GM04504 (cell line): ENCODE measurements at places on chromosomes 1 and 21.

DNA sequence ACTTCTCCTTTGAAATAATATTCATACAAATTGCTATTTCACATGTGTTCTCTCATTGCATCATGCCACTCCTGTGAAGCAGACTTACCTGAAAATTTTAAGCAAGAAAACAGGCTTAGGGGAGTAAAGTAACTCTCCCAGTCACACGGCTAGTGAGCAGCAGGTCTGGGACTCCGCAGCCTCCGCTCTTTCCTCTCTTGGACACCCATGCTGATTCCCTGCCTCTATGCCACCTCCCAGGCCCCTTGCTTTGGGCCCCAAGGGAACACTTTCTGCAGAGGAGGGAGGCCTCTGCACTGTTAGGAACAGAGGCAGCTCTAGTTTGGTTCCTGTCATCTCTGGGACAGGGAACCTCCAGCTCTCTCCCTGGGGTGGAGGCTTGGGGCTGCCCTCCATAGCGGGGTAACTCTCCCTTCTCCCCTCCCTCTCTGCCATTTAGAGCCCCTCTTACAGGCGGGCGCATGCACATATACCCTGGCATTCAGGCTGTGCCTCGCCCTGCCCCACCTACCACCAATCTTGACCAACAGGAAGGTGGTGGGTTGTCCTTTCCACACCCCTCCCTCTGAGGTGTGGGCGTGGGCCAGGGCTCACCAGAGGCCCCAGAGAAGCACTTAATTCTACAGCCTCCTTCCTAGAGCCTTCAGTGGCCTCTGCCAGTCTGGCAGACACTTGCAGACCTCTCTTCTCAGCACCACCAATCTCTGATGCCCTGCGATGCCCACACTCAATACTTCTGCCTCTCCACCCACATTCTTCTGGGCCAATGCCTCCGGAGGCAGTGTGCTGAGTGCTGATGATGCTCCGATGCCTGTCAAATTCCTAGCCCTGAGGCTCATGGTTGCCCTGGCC lies at the start of gene RXFP4:
RXFP4 (plus strand) TSS at position 646 of the 852 bp plus-strand sequence; CDS start at position 718, 72 bp downstream.
- no peak for DNase-seq

DNA sequence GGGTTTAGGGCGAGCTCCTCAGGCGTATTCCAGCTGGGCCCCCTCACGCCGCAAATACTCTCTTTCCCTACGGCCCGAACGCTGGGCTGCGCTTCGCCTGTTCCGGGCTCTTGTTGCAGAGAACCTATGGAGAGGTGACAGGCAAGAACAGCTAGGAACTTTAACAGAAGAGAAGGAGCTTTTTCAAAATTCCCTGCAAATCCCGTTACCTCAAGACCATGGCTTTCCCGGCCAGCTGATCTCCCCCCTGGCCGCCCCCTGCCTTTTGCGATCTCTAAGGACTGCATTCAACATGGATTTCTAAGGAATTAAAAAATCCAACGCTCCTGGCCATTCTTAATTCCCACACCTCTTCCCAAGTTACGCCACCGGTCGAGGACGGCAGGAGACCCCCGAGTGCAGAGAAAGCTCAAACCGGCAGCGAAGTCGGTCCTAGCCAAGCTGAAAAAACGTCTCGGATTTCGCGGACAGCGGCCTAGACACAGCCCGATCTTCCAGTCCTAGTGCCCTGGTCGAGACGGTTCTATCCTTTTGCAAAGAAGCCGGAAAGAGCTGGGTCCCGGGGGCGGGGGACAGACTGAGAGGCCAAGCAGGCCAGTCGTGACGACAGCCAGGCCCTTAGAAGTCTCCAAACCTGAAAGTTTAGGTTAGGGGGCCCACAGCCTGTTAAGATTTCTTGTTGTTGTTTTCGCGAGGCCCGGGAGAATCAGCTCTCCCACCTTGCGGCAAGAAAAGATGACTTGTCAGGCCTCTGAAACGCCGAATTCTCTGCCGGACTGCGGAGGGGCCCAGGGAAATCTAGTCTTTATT lies 1.1 kb upstream of the TBX15 start:
- no peak for DNase-seq

DNA sequence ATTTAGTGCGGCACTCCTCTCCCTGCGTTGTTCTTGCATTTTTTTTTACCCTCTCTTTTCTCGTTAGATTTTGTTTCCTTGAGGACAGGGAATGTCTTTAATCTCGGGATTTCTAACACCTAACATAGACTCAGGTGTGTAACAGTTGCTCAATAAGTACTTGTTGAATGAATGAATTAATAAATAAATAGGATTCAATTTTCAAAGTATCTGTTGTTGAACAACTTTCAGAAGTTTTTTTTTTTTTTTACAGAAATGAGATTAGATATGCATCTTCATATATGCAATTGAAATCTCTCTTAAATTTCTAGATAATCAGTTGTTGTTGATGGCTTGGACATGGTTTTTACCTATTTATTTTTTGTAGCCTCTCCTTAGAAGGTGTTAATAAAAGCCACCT lies 83.1 kb downstream of the ROR1 start:
- no peak for DNase-seq

DNA sequence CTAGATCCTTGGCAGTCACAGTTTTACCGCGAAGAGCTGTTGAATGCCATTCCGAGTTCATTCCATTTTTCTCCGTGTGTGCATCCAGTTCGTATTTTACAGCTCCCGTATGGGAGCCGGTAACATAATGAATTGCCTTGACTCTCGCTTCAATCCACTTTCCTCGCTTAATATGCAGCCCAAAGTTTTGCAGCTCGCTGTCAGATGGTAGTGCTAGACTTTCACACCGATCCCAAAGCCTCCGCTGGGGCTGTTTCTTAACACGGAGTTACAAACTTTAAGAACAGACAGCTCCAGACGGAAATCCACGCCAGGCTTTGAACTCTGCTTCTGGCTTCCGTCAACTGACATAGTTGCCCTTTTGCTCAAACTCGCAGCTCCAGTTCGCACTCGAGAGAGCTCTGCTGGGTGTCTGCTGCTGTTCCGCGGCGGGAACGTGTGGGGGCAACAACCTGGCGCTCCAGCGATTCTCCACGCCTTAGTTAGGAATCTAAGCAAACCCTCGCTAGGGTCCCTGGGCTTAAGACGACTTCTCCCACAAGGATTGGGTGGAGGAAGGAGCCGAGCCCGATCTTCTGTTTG lies 3.5 kb upstream of the ARID1A start:
- DNase-seq, result peak; percentile 86

- no peak for DNase-seq
These were observed 38.2 kb upstream of the WASF2 start for GRCh38 chr1:27527890-27528817.

DNA sequence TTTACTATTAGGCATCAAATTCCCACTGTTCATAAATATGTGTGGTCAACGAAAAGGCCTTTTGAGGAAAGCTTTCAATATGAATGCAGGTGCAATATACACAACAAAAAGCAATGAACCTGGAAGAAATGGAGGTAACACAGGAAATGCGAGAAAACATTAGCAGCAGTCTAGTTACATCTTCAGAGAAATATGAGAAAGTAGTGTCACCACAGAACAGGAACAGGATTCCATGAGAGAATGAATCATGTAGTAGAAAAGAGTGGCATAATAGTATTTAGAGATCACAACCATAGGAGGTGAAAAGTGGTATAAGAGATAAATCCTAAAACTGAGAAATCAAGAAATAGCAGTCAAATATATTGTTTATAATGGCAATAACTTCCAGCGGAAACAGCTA lies 103.7 kb downstream of the AK5 start:
- no peak for DNase-seq

GRCh38 chr1:61523229-61523628 lies 201.7 kb downstream of the TM2D1 start:
- no peak for DNase-seq

- DNase-seq, result peak; percentile 97
These were observed 17.9 kb downstream of the CSRP1 start for GRCh38 chr1:201488830-201489589.

DNA sequence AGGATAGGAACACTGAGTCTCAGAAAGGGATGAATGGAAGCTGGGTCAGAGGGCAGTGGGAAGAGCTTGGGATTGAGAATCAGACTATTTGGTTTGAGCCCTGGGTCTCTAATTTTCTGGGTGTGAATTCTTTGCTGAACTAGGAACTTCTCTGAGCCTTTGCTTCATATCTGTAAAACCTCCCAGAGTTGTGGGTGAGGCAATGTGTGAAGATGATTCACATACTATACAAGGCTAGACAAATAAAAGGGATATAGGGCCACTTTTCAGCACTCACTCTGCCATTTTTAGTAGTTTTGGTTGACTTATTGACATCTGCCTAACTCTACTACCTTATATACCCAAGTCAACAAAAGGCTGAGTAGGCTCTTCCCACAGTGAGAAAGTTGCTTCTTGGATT lies 77.7 kb upstream of the JUN start:
- no peak for DNase-seq

DNA sequence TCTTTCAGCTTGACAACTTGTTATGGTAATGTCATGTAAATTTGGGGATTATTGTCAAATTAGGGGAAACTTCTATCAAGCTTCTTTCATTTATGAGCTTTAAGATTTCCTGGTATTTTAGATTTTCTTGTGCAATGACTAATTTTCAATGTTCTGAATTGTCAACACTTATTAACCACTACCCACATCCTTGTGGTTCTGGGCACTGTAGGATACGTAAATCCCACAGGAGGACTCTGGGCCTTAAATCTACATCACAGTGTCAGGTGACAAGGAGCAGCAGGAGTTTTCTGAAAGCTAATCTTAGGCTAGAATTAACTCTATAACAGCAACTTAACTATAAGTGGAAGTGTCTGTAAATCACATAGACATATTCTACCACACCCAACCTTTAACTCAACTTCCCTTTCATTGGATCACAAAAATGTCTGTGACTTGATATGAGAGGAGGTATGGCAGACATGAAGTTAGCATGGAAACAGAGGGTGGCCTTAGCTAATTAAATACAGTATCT lies 397.7 kb downstream of the HLX start:
- DNase-seq, result no peak

DNA sequence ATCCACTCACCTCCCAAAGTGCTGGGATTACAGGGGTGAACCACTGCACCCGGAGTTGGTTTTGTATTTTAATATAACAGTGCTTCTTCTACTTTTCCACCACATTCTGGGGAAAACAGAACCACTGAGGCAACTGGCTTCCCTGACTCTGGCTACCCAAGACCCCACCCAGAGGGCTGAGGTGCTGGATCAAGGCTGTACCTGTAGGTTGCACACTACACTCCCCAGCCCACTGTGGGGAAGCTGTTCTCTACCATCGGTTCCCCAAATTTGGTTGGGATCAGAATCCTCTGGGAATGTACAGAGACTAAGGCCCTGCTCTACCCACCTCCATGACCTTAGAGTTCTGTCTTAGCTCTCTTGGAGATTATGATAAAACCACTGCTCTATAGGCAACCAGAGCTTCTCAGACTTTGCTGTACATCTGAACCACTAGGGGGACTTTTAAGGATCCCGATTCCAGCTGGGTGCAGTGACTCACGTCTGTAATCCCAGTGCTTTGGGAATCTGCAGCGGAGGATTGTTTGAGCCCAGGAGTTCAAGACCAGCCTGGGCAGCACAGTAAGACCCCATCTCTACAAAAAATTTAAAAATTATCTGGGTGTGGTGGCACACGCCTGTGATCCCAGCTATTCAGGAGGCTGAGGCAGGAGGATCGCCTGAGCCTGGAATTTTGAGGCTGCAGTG lies 51.6 kb downstream of the GNG4 start:
- DNase-seq, result peak; percentile 13

DNA sequence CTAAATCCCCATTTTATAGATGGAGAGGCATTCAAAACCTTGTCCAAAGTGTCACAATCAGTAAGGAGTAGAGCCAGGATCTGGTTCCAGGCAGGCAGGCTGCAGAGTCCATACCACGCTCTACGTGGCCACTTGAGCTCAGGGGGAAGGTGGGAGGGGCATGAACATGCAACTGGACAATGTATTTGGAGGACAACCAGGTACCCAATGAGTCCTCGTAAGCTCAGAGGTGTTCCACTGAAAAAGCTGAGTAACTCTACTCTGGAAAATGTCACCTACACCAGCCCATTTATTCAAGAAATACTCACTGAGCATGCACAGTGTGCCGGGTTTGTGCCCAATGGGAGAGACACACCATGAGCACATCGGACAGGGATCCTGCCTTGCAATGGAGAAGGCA lies 11.2 kb upstream of the GUCA2B start:
- no peak for DNase-seq

GRCh38 chr1:172870901-172871606 lies 179.7 kb downstream of the TNFSF18 start:
- no peak for DNase-seq

DNA sequence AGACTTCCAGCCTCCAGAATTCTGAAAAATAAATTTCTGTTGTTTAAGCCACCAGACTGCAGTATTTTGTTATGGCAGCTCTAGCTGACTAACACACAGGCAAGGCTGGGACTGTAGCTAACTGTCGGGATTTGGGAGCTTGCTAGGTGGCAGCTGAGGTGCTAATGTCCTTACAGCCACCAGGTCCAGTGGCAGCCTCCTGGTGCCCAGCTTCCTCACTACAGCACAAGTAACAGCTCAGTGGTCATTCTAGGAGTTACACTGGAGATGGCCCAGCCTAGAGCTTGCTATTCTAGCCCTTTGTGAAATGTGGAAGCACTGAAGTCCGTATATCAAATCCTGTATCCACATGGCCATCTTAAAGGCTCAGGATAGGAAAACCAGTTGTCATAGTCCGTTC lies 4.3 kb upstream of the C1orf115 start:
- DNase-seq, result no peak

DNA sequence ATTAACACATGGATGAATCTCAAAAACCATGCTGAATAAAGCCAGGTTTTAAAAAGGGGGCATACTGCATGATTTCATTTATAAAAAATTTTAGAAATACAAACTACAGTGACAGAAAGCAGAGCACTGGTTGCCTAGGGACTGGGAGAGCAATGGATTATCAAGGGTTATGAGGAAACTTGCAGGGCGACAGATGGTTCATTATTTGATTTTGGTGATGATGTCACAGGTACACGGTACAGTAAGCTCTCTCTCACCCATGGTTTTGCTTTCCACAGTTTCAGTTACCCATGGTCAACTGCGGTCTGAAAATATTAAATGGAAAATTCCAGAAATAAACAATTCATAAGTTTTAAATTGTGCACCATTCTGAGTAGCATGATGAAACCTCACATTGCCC lies 14.1 kb downstream of the VAMP4 start:
- DNase-seq, result no peak

DNA sequence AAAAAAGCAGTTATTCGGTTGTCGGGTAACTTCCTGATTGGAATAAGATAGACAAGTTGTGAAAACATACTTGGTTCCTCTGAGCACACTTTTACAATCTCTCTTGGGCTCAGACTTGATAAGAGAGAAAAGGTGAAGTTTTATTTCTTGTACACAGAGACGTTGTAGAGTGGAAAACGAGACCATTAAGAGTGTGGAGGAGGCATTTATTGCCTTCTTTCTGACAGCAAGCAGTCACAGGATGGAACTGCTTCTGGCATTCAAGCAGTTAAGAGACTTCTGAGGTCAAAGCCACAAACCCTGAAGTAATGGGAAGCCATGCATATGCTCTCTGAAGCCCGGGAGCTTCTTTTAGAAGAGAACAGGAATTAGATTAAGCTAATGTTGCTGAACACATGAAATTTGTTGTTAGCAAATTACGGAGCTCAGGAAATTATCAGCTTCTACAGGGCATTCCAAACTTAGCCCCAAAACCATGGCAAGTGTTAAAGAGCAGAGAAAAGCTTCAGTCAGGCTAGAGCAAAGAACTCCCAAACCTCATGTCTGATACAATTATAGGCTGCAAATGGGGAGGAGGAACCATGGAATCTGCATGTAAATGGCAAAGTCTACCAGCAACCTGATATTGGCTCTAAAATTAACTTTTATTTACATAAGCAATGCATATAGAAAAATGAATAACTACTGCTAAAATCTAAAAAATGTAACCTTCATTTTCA lies 26.0 kb downstream of the S1PR1 start:
- DNase-seq, result no peak

GRCh38 chr1:84363019-84363418 lies 35.3 kb upstream of the DNASE2B start:
- DNase-seq, result no peak
